Progenitor cell of endocrine pancreas (in vitro differentiated cells): ENCODE measurements at places on chromosomes 12 and 14. TPM values are rescaled to one million over a fixed set of nuclear protein-coding genes. Genes with fewer than 3 reads are reported as not detected.

DNA sequence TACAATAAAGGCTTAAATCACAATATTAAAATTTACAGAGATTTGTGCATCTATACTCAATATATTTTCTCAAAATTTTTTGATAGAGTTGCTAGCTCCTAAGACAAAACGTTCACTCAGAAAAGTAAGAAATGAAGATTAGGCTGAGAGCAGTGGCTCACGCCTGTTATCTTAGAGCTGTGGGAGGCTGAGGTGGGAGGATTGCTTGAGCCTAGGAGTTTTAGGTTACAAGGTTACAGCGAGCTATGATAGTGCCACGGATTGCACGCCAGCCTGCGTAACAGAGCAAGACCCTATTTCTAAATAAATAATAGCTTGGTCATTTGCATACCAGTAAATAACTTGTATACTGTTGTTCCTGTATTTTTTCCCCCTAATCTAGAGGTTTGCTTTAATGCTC is 35.0 kb upstream of the CFL2 start:
- no peaks in the 10 kb centered on the region for H3K27me3 ChIP-seq
- no peak overlapping the region for H3K27ac ChIP-seq
- peaks cover 3% of the 10 kb centered on the region for H3K36me3 ChIP-seq

DNA sequence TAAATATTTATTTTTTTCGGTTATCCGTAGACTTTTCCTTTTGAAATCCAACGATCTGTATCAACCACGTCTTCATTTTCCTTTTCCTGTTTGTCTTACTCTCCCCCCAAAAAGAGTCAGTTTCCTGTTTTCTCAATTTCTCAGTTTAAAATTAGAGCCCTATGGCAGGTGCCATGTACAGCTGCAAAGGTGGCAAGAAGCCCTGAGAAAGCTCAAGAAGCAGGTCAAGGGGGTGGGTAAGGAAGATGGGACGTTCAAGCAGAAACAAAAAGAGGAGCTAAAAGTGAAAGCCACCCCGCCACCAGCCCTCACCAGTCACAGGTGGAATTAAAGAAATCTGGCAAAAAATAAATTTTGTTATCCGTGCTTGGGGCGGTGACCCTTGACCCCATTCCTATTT is 26.7 kb downstream of the SLC35E3 start:
- no peaks in the 10 kb centered on the region for H3K4me1 ChIP-seq
- no peak overlapping the region for H3K4me3 ChIP-seq
- no peaks in the 10 kb centered on the region for H3K27me3 ChIP-seq
- H3K27ac ChIP-seq, result no peak overlapping the region
- H3K36me3 ChIP-seq, result no peaks in the 10 kb centered on the region

Gene TOMM20L
- 0.55 TPM in 1 of 2 replicates, not detected in the other for total RNA-seq

- no peaks in the 10 kb centered on the region for H3K27me3 ChIP-seq
- no peak overlapping the region for H3K27ac ChIP-seq
- DNase-seq, result no peak
- no peaks in the 10 kb centered on the region for H3K36me3 ChIP-seq
Observed at GRCh38 chr12:60168441-60168840, 572.6 kb downstream of the SLC16A7 start.

GRCh38 chr14:100474196-100474595 is 113.0 kb downstream of the BEGAIN start:
- no peak overlapping the region for H3K4me3 ChIP-seq
- H3K27ac ChIP-seq, result no peak overlapping the region
- H3K27me3 ChIP-seq, result no peaks in the 10 kb centered on the region
- DNase-seq, result no peak

GRCh38 chr12:2672863-2673262 is 121.9 kb upstream of the FKBP4 start:
- no peak overlapping the region for H3K4me3 ChIP-seq
- no peaks in the 10 kb centered on the region for H3K36me3 ChIP-seq
- H3K27me3 ChIP-seq, result no peaks in the 10 kb centered on the region
- H3K27ac ChIP-seq, result no peak overlapping the region

Gene NFE2
- 17.2 and 17.9 TPM in 2 replicates for total RNA-seq

GRCh38 chr12:73659802-73660201 is 877.8 kb upstream of the ATXN7L3B start:
- H3K4me1 ChIP-seq, result no peaks in the 10 kb centered on the region
- H3K4me3 ChIP-seq, result no peak overlapping the region
- no peak overlapping the region for H3K27ac ChIP-seq

- no peak for DNase-seq
- no peak overlapping the region for H3K4me3 ChIP-seq
- no peak overlapping the region for H3K27ac ChIP-seq
- H3K4me1 ChIP-seq, result peaks cover 11% of the 10 kb centered on the region
Observed at GRCh38 chr12:116604178-116604895, 45.2 kb downstream of the MAP1LC3B2 start.

DNA sequence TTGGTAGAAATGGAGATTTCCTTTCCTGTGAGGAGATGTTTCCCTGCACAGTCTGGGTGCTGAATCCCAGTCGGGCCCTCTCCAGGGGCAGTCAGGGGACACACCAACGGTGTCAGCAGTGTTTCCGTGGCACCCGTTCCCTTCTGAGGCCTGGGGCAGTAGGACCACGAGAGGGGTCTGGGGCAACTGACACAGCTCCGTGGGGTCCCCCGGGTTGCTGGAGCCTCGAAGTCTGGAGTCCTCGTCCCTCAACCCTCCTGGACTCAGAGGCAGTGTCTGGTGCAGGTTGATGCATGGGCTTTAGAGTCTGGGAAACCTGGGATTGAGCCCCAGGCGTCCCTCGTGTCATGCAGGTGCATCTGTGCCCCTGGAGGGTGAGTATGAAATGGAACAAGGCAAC is 327.3 kb downstream of the ADGRD1 start:
- peaks cover 6% of the 10 kb centered on the region for H3K27me3 ChIP-seq
- no peak for DNase-seq
- peaks cover 2% of the 10 kb centered on the region for H3K4me1 ChIP-seq
- H3K4me3 ChIP-seq, result no peak overlapping the region

Gene TCL1B
- not detected in 2 replicates for total RNA-seq

- H3K4me3 ChIP-seq, result no peak overlapping the region
- H3K4me1 ChIP-seq, result peaks cover 9% of the 10 kb centered on the region
Observed at GRCh38 chr12:130109062-130109945, 53.0 kb upstream of the FZD10 start.

Gene GALNT8
- total RNA-seq, result 13.4 and 15.6 TPM in 2 replicates

GRCh38 chr14:78005325-78005724 is 164.8 kb upstream of the NRXN3 start:
- no peak overlapping the region for H3K27ac ChIP-seq
- no peaks in the 10 kb centered on the region for H3K4me1 ChIP-seq
- no peak for DNase-seq
- peaks cover 8% of the 10 kb centered on the region for H3K27me3 ChIP-seq
- H3K4me3 ChIP-seq, result no peak overlapping the region

Gene PTCSC3
- not detected in 2 replicates for total RNA-seq

DNA sequence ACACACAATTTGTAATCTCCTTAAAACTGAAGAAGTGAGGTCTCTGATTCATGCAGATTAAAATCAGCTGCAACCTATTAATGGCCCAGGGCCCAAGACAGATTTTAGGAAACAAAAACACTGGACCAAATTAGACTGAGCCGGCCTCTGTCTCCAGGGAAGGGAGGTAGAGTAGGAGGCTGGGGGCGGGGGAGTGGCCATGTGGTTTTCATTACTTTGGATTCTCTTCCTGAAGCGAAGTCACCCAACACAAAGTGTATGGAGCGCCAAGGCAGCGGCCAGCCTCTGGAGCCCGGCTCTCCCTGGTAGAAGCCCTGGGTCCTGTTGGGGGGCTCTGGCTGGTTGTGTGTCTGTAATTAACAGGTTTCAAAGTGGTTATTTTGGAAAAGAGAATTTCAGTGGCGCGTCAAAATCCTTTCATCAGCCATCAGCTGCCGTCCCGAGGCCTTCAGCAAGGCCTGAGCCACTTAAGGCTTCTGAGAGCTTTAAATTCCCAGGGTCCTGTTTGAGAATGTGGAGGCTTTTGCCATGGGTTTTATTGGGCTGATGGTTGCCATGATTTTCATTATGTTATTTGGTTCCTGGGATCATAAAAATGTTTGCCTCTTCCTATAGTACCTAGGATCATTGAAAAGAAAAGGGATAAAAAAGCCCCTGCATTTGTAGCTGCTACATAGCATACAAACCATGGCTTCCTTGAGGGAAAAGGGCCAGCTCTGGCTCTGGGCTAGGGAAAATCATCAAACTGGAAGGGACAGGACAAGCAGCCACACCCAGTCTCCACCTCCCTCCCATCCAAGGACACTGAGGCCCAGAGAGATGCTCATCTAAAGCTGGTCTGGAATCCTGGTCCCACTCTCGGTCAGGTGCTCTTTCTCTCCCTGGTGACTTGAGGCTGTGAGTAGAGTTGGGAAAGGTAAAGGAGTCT is 282.4 kb downstream of the ZFP36L1 start:
- H3K4me3 ChIP-seq, result no peak overlapping the region
- no peak for DNase-seq
- peaks cover 33% of the 10 kb centered on the region for H3K4me1 ChIP-seq
- peak overlapping the region; percentile 53 for H3K27ac ChIP-seq
- no peaks in the 10 kb centered on the region for H3K27me3 ChIP-seq

- DNase-seq, result no peak
- H3K27ac ChIP-seq, result no peak overlapping the region
- H3K4me3 ChIP-seq, result no peak overlapping the region
- peaks cover 3% of the 10 kb centered on the region for H3K4me1 ChIP-seq
- H3K27me3 ChIP-seq, result peaks cover 55% of the 10 kb centered on the region
- no peaks in the 10 kb centered on the region for H3K36me3 ChIP-seq
Observed at GRCh38 chr12:62436164-62436503, 30.5 kb upstream of the MON2 start.

- H3K27me3 ChIP-seq, result peaks cover 3% of the 10 kb centered on the region
- peaks cover 4% of the 10 kb centered on the region for H3K4me1 ChIP-seq
- no peak overlapping the region for H3K4me3 ChIP-seq
- peak overlapping the region; percentile 13 for H3K27ac ChIP-seq
- peaks cover 1% of the 10 kb centered on the region for H3K36me3 ChIP-seq
Observed at GRCh38 chr14:92785667-92786426, 8.3 kb upstream of the GOLGA5 start.

GRCh38 chr12:27031531-27031930 is 9.2 kb downstream of the MED21 start:
- no peak for DNase-seq
- no peaks in the 10 kb centered on the region for H3K4me1 ChIP-seq

- no peaks in the 10 kb centered on the region for H3K27me3 ChIP-seq
- no peak overlapping the region for H3K27ac ChIP-seq
- no peak for DNase-seq
- H3K36me3 ChIP-seq, result no peaks in the 10 kb centered on the region
Observed at GRCh38 chr12:71393625-71394024, 46.0 kb upstream of the LGR5 start.

- H3K27me3 ChIP-seq, result no peaks in the 10 kb centered on the region
- H3K4me1 ChIP-seq, result no peaks in the 10 kb centered on the region
- H3K4me3 ChIP-seq, result no peak overlapping the region
Observed at GRCh38 chr12:108881953-108882352, 2.1 kb downstream of the DAO start.

DNA sequence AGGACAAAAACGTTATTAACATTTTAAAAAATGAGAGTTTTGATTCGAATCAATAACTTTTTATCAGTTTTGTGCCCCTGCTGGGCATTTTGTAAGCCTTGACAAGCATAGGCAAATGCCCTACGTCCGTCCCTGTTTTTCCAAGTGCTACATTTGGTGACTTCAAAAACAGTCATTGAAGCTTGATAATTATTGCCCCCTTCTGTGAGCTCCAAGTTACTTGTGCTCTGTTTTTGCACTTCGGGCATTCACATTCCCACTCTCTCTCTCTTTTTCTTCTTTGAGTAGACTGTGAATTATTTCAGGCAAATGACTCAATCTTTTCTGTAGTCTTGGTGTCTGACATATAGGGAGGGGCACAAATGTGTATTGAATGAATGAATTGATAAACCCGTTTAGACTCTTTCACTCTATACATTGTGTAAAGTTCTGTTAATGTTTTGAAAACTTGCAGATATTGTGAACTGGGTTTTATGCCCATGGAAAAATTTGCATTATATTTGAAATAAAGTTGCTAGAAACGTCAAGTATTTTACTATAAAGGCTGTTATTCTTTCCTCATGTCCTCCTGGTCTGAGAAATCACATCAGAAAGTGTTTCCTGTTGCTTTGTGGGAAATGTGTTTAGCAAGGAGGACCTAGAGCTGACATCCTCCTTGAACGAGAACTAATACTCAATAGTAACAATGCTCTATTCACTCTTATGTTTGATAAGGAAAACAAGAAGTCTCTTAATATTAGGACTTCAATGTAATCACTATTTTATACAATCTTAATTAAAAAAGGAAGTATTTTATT is 1.4 kb downstream of the APAF1 start:
- H3K4me3 ChIP-seq, result peak overlapping the region; percentile 95
- no peak for DNase-seq
- H3K27me3 ChIP-seq, result no peaks in the 10 kb centered on the region
- H3K36me3 ChIP-seq, result peaks cover 5% of the 10 kb centered on the region
- H3K4me1 ChIP-seq, result peaks cover 9% of the 10 kb centered on the region

Gene INSM2
- 0.10 TPM in 1 of 2 replicates, not detected in the other for total RNA-seq

Gene ATP5F1B
- 528 and 541 TPM in 2 replicates for total RNA-seq

GRCh38 chr12:26399381-26399780 is 204.0 kb downstream of the SSPN start:
- no peak for DNase-seq
- no peaks in the 10 kb centered on the region for H3K4me1 ChIP-seq
- no peak overlapping the region for H3K4me3 ChIP-seq

DNA sequence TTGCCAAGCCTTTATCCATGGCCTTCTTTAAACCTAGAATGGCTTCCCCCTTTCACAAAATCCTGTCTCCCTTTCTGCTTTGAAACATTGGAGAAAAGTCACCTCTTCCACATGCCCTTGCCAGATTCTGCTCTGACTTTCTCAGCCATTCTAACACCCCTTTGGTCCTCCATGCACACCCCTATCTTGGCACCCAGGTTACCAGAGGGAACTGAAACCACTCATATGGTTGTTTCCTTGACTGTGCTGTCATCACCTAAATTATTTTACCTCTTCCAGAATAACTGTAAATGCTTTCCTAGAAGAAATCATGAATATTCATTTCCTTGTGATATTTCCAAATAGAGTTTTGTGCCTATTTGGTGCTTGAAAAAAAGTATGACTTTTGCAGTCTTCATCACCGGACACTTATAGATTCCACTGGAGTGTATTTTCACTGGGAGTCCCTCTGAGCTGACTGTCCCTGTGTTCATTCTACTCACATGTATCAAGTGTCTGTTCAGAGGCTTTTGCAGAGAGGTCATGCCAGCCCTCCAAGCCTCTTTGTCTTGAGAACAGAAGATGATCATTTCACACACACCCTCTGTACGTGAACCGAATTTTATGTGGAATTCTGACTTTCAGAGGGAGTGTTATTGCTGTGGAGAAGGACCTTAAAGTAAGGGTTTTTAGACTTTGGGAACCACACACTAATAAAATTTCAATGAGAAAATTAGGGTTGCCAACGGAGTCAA is 74.1 kb downstream of the PLXNC1 start:
- peaks cover 14% of the 10 kb centered on the region for H3K36me3 ChIP-seq
- no peaks in the 10 kb centered on the region for H3K27me3 ChIP-seq
- no peak overlapping the region for H3K4me3 ChIP-seq
- DNase-seq, result no peak
- peaks cover 2% of the 10 kb centered on the region for H3K4me1 ChIP-seq
- H3K27ac ChIP-seq, result no peak overlapping the region

DNA sequence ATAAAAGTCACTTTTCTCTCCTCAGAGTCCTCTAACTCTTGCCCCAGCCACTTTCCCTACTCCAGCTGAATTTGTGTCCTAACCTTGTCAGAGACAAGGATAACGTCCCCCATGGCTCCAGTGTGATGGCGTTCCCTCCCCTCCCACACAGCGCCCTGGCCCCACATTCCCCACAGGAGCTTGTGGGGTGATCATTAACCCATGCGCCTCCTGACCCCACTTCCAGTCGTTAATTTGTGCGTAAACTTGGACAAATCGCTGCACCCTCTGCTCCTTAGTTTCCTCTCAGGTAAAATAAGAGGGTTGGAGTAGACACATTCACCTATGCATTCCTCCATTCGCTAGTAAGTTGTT is 22.9 kb upstream of the BCDIN3D start:
- peaks cover 26% of the 10 kb centered on the region for H3K27me3 ChIP-seq
- H3K36me3 ChIP-seq, result no peaks in the 10 kb centered on the region
- peaks cover 11% of the 10 kb centered on the region for H3K4me1 ChIP-seq
- H3K27ac ChIP-seq, result no peak overlapping the region
